Stimulated activated CD4-positive, alpha-beta T cell treated with anti-CD3 and anti-CD28 coated beads, Interleukin-12 subunit alpha, Interleukin-12 subunit beta, amount 100 ng/mL, for 48 hours (primary cell): ENCODE measurements at places on chromosomes 6 and 20.

DNA sequence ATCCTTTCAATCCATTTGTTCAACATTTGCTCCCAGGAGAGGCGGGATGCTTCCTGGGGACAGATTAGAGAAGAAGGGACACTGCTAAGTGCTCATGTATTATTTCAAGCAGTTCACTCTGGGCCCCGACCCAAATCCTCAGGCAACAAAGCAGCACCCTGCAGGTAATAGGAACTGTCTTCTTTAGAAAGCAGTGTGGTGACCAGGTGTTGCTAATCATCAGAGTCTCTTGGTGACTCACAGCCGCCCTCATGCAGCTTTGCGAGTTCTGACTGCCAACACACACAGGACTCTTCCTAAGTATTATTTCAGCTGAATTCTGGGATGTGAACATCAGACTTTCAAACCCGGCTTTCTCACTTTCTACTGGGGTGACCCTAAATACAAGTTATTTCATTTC, 356.4 kb downstream of the PRKN start:
- DNase-seq = no peak

- no peak for DNase-seq
Measured at GRCh38 chr6:28005975-28006374, 48.9 kb downstream of the OR2B6 start.

GRCh38 chr6:17258749-17259148, 22.4 kb upstream of the RBM24 start:
- DNase-seq = no peak

DNA sequence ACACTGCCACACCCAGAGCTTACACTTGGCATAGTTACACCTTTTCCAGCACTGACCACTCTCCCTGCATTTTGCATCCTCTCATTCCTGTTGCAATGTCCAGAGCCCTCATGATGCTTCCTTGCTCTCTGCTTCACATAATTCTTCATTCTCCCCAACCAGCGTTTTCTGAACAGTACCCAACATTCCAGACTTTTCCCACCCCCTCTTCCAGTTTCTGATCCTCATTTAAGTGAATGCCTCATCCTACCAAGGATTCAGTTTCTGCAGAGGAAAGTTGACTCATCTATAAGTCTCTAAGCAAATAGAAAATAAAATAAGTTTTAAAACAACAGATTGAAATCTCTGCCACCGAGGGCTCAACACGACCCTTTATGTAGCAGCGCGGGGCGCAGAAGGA, 321.3 kb upstream of the TCF21 start:
- DNase-seq = no peak

DNA sequence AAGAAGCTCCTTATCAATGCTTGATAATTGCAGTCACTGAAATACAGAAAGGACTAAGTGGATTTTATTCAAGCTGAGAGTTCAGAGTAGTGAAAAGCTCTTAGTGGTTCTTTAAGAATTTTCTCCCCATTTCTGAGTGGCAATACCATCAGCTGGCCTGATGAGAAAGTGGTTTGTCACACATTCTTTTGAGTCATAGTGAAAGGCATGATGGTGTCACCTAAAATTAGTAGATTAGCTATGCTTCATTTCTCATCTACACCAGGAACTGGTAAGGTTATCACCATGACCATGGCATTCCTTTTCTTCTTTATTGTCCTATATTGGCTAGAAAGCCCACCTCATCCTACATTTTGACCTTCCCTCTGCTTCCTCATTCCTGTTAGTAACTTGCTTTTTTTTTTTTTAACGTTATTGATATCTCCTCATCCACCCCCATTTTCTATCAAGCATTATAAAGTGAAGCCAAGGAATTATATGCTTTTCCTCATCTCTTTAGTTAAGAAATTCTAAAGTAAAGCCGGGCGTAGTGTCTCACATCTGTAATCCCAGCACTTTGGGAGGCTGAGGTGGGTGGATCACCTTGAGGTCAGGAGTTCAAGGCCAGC, 67.4 kb upstream of the LOC128125822 start:
- no peak for DNase-seq

DNA sequence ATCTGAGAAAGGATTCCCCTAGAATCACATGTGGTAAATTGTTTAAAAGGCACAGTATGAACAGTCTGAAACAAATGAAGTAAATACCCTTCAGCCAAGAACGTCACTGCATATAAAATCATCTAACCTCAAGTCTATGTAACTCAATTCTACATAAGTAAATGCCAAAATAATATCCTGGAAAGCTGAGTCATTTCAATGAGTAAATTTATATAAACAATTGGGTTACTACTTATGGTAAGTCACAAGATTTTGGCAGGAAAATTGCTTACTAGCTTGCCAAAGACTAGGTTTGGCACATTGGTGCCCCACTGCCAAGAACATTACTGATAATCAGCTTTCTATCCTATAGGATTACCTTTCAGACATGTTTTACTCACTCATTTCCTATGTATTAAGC, 8.4 kb downstream of the GMDS start:
- no peak for DNase-seq

- DNase-seq = no peak
Measured at GRCh38 chr6:154993710-154994109, 1.4 kb upstream of the TIAM2 start.
